ENCODE measurements at places on chromosomes 7 and 10.

DNA sequence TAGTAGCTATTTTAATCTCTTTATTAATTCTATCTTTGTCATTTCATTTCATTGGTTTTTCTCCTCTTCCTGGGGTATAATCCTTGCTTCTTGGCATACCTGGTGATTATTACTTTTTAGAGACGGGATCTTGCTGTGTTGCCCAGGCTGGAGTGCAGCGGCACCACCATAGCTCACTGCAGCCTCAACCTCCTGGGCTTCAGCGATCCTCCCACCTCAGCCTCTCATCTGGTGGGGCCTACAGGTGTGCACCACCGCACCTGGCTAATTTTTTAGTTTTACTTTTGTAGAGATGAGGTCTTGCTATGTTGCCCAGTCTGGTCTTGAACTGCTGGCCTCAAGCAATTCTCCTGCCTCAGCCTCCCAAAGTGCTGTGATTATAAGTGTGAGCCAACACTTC, 22.0 kb upstream of the OCM2 start:
- DNase-seq: no peak

DNA sequence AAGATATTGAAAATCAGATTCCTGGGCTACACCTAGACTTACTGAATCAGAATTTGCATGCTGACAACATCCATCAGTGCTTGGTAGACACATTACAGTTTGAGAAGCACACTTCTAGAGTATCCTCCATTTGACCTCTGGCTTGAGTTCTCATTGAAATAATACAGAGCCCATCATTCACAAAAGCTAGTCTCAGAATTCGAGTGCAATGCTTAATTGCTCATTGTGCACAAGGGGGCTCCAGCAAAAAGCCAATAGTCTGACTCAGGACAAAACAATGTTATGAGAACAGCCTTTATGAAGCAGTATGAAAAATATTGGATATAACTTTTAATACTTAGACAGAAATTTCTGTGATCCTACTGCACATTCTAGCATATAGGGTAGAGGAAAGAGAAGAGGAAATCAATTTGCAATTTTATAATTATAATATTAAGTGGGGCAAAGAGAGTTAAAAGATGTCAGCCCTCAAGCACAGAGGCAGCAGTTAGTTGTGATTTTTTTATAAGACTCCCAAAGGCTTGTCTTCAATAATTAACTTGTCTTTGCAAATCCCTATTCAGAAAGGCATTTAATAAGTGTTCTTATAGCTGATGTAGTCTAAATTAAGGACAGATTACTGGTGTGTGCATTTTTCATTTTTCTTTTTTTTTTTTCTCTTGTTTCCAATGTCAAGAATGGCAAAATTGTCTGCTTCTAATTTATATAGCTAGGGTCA, 105.8 kb upstream of the ANK3 start:
- DNase-seq: no peak

DNA sequence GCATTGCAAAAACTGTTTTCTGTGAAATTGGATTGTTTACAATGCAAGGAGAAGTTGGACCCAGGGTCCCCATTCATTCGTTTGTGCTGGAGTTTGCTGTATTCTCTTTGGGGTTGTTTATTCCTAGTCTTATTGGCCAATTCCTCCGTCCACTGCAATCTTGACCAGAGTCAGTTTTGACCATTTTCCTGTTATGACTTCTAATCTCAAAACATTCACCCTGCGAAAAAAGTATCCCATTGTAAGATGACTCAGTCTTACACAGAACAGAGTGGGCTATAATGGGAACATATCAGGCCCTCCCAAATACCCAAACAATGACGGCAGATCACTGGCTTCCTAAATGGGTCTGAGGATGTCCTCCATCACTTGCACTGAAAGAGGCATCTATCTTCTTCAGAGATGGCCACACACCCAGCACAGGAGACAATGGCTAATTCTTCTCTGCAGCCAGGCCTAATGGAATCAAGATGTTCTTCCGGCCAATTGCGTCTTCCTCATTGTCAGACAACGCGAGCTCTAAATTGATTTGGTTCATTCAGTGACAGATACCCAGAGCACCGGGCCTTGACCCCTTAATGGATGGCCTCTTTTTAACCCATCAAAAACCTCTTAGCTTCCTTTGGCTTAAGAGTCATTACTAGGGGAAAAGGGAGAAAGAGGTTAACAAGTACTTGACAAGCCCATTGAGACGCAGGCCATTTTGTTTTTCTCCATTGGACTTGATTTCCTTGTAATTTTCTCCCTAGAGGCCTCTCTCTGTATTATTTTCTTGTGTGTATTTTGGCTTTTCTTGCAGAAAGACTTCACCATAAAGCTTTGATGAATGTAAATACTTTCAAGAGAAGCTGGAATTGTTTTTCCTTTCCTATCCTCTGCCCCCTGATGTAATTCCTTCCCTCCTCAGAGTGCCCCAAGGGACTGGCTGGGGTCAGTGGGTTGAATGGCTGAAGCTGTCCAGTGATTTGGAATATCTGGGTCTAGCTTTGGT, 129.6 kb downstream of the PRPF18 start:
- no peak for DNase-seq

- DNase-seq: peak; percentile 26
Measured at GRCh38 chr7:156473476-156474240, 166.9 kb upstream of the RNF32 start.

GRCh38 chr7:36735172-36735571, 10.9 kb upstream of the AOAH start:
- no peak for DNase-seq

- DNase-seq: no peak
Measured at GRCh38 chr7:155746188-155746587, 66.1 kb downstream of the SHH start.

GRCh38 chr7:114153700-114154099, 234.9 kb upstream of the PPP1R3A start:
- no peak for DNase-seq

- DNase-seq: peak; percentile 89
Measured at GRCh38 chr7:135170274-135170997, at the start of gene CYREN. Gene CYREN (minus strand): TSS chr7:135170707. CDS start chr7:135168922, 1,785 bp downstream.

DNA sequence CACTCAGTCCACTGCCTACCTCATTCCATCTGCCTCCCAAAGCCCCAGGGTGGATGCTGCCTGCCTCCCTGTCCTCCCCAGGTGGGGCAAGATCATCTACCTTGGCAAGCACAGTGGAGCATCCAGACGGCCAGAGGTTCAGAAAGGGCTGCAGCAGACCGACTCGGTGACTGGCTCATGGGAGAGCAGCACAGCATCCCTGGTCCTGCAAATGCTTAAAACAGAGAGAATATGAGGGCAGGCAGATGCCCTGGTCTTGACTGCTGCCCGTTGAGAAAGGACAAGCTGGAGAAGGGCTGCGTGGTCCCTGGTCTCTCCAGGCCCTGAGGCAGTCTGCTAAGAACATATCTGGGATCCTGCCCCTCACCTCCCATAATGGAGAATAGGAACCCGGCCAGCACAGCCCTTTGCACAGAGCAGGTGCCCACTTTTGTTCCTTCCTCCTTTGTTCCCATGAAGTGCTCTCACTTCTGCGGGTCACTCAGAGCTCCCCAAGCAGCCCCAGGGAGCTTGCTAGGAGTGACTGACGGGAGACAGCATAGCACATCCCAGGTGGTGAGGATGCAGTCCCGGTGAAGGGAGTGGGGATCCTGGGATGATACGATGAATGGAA, 1.4 kb downstream of the HPS1 start:
- no peak for DNase-seq

All from amygdala (tissue), 56 donors.